Subcutaneous preadipocyte (primary cell): ENCODE measurements at places on chromosomes 4 and X. TPM values are rescaled to one million over a fixed set of nuclear protein-coding genes. Genes with fewer than 3 reads are reported as not detected.

The TRIM60 gene
- not detected in 2 replicates for total RNA-seq

The USP17L30 gene
- total RNA-seq = not detected in 2 replicates

The PHOX2B gene
- not detected in 2 replicates for total RNA-seq

The NPY1R gene
- under 0.01 TPM in 1 of 2 replicates, not detected in the other for total RNA-seq

The PAGE4 gene
- not detected in 2 replicates for total RNA-seq

The ADH1B gene
- 17.2 and 497 TPM in 2 replicates for total RNA-seq

The LAMP2 gene
- total RNA-seq = 127 and 128 TPM in 2 replicates

The MND1 gene
- 7.3 and 8.0 TPM in 2 replicates for total RNA-seq

The CDKL5 gene
- 1.1 and 2.0 TPM in 2 replicates for total RNA-seq

The SUPT20HL2 gene
- total RNA-seq = not detected in 2 replicates

The USP51 gene
- 1.2 and 2.2 TPM in 2 replicates for total RNA-seq

The CNKSR2 gene
- total RNA-seq = 0.37 and 0.98 TPM in 2 replicates

The GPR50 gene
- total RNA-seq = not detected in 2 replicates

The MTMR1 gene
- 12.9 and 18.0 TPM in 2 replicates for total RNA-seq

The ATP6AP2 gene
- total RNA-seq = 74.9 and 110 TPM in 2 replicates

The SCOC gene
- 36.2 and 41.5 TPM in 2 replicates for total RNA-seq

The NKAP gene
- 2.9 and 4.5 TPM in 2 replicates for total RNA-seq

The FAM47A gene
- total RNA-seq = not detected in 2 replicates

The MSANTD1 gene
- total RNA-seq = 0.37 and 0.39 TPM in 2 replicates

The HPGD gene
- total RNA-seq = 0.37 and 5.5 TPM in 2 replicates

The SAGE1 gene
- not detected in 2 replicates for total RNA-seq

The PFKFB1 gene
- not detected in 2 replicates for total RNA-seq

The HTR2C gene
- total RNA-seq = not detected in 2 replicates

The PABPC4L gene
- under 0.01 TPM in 2 replicates for total RNA-seq

The RAB41 gene
- not detected in 2 replicates for total RNA-seq

The TNMD gene
- not detected in 2 replicates for total RNA-seq

The TEX13B gene
- not detected in 2 replicates for total RNA-seq

The MMRN1 gene
- total RNA-seq = not detected in 2 replicates

The RHOH gene
- total RNA-seq = 0.20 TPM in 1 of 2 replicates, not detected in the other

The DCLK2 gene
- 3.3 and 7.2 TPM in 2 replicates for total RNA-seq

The SPANXD gene
- total RNA-seq = not detected in 2 replicates

The CENPVL1 gene
- under 0.01 TPM in 1 of 2 replicates, not detected in the other for total RNA-seq

The ADAMTS3 gene
- total RNA-seq = 1.1 and 1.2 TPM in 2 replicates

The SLC6A14 gene
- total RNA-seq = not detected in 2 replicates

The LRRC66 gene
- 0.37 and 0.98 TPM in 2 replicates for total RNA-seq

The HEPH gene
- 4.7 and 10.3 TPM in 2 replicates for total RNA-seq

The SRPK3 gene
- total RNA-seq = 0.39 TPM in 1 of 2 replicates, not detected in the other

The BTK gene
- not detected in 2 replicates for total RNA-seq

The PPP2R3B gene
- total RNA-seq = 12.5 and 12.7 TPM in 2 replicates

The MAML3 gene
- 2.9 and 3.3 TPM in 2 replicates for total RNA-seq

The PCYT1B gene
- total RNA-seq = under 0.01 and 0.20 TPM in 2 replicates

The UFSP2 gene
- total RNA-seq = 30.9 and 32.1 TPM in 2 replicates

The PLCXD1 gene
- total RNA-seq = 4.8 and 7.4 TPM in 2 replicates
